Ascending aorta (tissue), 2 donors: ENCODE measurements at places on chromosomes 12 and 14. TPM values are rescaled to one million over a fixed set of nuclear protein-coding genes. Genes with fewer than 3 reads are reported as not detected.

GRCh38 chr14:63273129-63273528, 45.6 kb downstream of the GPHB5 start:
- H3K36me3 ChIP-seq = no peaks in the 10 kb centered on the region
- H3K4me1 ChIP-seq = no peaks in the 10 kb centered on the region
- no peak overlapping the region for H3K4me3 ChIP-seq
- H3K27ac ChIP-seq = no peak overlapping the region
- DNase-seq = no peak

DNA sequence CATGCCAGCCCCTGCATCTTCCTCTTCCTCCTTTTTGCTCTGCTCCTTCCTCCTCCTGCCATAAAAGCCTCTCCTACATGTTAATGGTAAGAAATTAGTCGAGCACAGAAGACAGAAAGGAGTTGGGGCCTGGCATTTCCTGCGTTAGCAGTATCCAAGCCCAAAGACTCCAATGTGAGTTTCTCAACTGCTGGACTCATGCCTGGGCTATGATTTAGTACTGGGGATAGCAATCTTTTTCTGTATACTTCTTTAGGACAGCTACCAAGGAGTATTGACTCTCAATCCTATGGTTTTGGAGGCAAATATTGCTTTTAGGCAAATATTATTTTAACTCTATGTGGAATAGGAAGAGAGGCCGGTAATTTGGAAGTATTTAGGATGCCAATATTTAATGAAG, 18.0 kb upstream of the SLC38A4 start:
- H3K4me3 ChIP-seq = no peak overlapping the region
- no peaks in the 10 kb centered on the region for H3K27me3 ChIP-seq
- no peaks in the 10 kb centered on the region for H3K36me3 ChIP-seq

GRCh38 chr12:88142610-88142991, 494 bp downstream of the TMTC3 start:
- no peak for DNase-seq
- H3K4me1 ChIP-seq = peaks cover 6% of the 10 kb centered on the region
- no peaks in the 10 kb centered on the region for H3K27me3 ChIP-seq
- peak overlapping the region; percentile 64 for H3K27ac ChIP-seq

DNA sequence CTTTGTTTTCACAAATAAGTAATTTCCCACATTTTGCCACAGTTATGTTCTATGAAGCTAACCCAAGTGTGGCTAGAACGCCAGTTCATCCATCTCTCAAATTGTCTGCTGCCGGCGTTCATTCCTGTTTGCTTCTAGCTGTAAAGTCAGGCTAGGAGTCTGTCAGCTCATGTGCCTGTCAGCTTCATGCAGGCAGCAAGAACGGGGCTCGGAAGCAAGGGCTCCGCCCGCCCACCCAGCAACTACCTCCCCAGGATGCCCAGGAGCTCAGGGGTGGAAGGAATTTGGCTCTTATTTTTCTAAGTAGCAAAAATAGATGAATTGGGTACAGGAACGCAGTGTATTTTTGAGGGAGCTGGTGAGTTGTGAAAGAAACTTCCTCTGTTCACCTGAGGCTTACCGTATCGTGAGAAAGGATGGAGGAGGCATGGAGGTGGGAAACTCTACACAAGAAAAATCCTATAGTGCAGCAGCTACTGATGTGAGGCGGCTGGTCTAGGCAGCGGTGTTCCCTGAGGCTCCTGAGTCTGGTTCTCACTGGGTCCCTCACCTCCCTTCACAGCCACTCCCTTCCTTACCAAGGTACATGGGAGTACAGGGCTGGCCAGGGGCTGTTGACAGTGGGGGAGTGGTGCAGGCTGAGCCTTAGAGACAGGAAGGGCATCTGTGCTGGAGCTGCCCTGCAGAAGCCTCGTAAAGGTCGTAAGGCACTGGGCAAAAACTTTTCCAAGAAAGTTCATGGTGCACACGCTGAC, 54.5 kb upstream of the AMN start:
- no peaks in the 10 kb centered on the region for H3K4me1 ChIP-seq
- H3K4me3 ChIP-seq = no peak overlapping the region
- H3K27ac ChIP-seq = no peak overlapping the region

GRCh38 chr14:44070046-44070445, 437.0 kb downstream of the FSCB start:
- H3K4me3 ChIP-seq = no peak overlapping the region
- no peaks in the 10 kb centered on the region for H3K27me3 ChIP-seq
- no peak for DNase-seq

GRCh38 chr14:24690492-24690891, 56.5 kb upstream of the GZMB start:
- no peak overlapping the region for H3K27ac ChIP-seq
- H3K36me3 ChIP-seq = no peaks in the 10 kb centered on the region
- no peaks in the 10 kb centered on the region for H3K4me1 ChIP-seq

- H3K4me1 ChIP-seq = no peaks in the 10 kb centered on the region
- no peak overlapping the region for H3K4me3 ChIP-seq
- H3K27me3 ChIP-seq = no peaks in the 10 kb centered on the region
- H3K36me3 ChIP-seq = no peaks in the 10 kb centered on the region
- H3K27ac ChIP-seq = no peak overlapping the region
Measured at GRCh38 chr12:78680596-78680995, 184.0 kb upstream of the SYT1 start.

- DNase-seq = peak; percentile 15
- no peaks in the 10 kb centered on the region for H3K36me3 ChIP-seq
- H3K27ac ChIP-seq = no peak overlapping the region
- no peaks in the 10 kb centered on the region for H3K4me1 ChIP-seq
- H3K4me3 ChIP-seq = no peak overlapping the region
- H3K27me3 ChIP-seq = no peaks in the 10 kb centered on the region
Measured at GRCh38 chr14:94394581-94395207, 6.3 kb upstream of the SERPINA1 start.

DNA sequence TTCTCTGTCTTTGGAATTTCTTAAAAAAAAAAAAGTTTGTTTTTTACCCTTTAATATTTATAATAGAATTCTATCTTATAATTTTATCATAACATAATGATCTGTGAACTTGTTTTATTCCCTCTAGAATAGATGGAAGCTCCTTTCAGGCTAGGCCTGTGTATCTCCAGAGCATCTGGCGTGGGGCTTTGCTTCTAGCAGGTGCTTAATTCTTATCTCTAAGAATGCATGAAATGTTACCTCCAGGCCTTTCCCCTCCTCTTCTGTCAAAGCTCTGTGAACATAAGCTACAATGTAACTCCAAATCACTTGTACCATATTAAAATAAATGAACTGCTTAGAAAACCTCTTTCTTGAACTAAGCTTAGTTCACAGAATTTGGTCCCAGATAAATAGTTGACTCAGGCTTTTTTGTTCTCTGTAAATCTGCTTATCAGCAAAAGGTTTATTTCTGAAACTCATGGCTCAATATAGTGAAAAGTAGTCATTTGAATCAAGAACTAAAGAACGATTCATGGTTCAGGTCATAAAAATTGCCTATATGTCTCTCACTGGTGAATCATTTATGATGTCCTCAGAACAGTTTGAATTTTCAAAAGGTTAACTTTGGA, 407.1 kb downstream of the TRHDE start:
- no peaks in the 10 kb centered on the region for H3K36me3 ChIP-seq
- no peak for DNase-seq
- no peaks in the 10 kb centered on the region for H3K4me1 ChIP-seq

DNA sequence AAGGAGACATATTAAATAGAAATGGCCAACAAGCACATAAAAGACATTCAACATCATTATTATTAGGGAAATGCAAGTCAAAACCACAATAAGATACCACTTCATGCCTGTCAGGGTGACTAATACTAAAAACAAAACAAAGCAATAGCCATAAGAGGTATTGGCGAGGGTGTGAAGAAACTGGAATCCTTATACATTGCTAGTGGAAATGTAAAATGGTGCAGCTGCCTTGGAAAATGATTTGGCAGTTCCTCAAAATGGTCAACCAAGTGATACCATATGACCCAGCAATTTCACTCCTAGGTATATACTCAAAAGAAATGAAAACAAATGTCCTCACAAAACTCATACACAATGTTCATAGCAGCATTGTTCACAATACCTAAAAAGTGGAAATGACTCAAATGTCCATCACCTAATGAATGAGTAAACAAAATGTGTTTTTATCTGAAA, 27.0 kb downstream of the GPR135 start:
- DNase-seq = no peak
- H3K27ac ChIP-seq = peak overlapping the region; percentile 69
- H3K36me3 ChIP-seq = no peaks in the 10 kb centered on the region
- H3K4me3 ChIP-seq = no peak overlapping the region
- peaks cover 2% of the 10 kb centered on the region for H3K4me1 ChIP-seq

DNA sequence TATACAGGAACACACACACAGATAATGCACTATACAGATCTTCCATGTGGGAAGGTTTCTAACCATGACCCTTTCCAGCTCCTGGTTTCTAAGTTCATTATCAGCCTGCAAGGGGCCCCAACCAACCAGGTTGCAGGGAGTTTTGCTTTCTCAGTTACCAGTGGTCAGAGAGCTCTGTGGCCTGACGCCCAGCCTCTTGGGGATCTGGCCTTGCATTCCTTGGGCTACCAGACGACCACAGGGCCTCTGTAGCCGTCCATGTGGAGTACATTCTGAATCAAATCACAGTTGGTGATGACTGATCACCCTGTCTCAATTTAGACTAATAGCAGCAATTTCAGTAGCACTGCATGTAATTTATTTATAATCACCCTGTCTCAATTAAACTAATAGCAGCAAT, 47.5 kb downstream of the PAH start:
- H3K4me1 ChIP-seq = no peaks in the 10 kb centered on the region
- H3K36me3 ChIP-seq = no peaks in the 10 kb centered on the region
- no peak overlapping the region for H3K27ac ChIP-seq
- no peak overlapping the region for H3K4me3 ChIP-seq
- H3K27me3 ChIP-seq = no peaks in the 10 kb centered on the region
- DNase-seq = no peak

DNA sequence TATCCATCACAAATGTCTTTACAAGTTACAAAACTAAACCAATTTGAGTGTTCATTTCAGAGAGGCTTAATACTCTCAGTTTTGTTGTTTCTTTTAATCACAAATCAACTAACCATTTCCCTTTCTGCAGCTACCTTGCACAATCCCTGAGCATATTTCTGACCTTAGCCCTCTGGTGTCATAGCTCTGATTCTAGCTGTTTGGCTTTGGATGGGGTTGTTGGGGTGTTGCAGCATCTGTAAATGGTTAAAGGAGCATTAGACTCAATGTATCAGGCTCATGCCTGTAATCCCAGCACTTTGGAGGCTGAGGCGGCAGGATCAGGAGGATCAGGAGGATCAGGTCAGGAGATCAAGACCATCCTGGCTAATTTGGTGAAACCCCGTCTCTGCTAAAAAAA, 461.4 kb downstream of the NRXN3 start:
- H3K27ac ChIP-seq = no peak overlapping the region
- H3K36me3 ChIP-seq = no peaks in the 10 kb centered on the region
- H3K27me3 ChIP-seq = no peaks in the 10 kb centered on the region
- H3K4me3 ChIP-seq = no peak overlapping the region
- DNase-seq = no peak

GRCh38 chr12:56079723-56080555, at the start of gene ERBB3:
TSS of gene ERBB3 (plus strand) at chr12:56080165. CDS start at chr12:56080301, 136 bp downstream.
- H3K27ac ChIP-seq = peak within 1 kb of the TSS; percentile 81
- H3K27me3 ChIP-seq = no peaks in the 10 kb centered on the region
- peak; percentile 31 for DNase-seq
- peaks cover 5% of the 10 kb centered on the region for H3K4me1 ChIP-seq

GRCh38 chr12:19643635-19644034, 204.3 kb downstream of the AEBP2 start:
- no peak for DNase-seq
- no peaks in the 10 kb centered on the region for H3K4me1 ChIP-seq
- no peak overlapping the region for H3K27ac ChIP-seq
- H3K4me3 ChIP-seq = no peak overlapping the region
- H3K27me3 ChIP-seq = no peaks in the 10 kb centered on the region

- DNase-seq = no peak
- H3K27me3 ChIP-seq = no peaks in the 10 kb centered on the region
- H3K27ac ChIP-seq = peak overlapping the region; percentile 71
Measured at GRCh38 chr12:27552886-27553560, 29.0 kb downstream of the PPFIBP1 start.

GRCh38 chr14:31529053-31529452, 32.2 kb upstream of the NUBPL start:
- no peak overlapping the region for H3K27ac ChIP-seq
- no peaks in the 10 kb centered on the region for H3K4me1 ChIP-seq
- no peak overlapping the region for H3K4me3 ChIP-seq
- no peak for DNase-seq
- H3K27me3 ChIP-seq = no peaks in the 10 kb centered on the region
- no peaks in the 10 kb centered on the region for H3K36me3 ChIP-seq

DNA sequence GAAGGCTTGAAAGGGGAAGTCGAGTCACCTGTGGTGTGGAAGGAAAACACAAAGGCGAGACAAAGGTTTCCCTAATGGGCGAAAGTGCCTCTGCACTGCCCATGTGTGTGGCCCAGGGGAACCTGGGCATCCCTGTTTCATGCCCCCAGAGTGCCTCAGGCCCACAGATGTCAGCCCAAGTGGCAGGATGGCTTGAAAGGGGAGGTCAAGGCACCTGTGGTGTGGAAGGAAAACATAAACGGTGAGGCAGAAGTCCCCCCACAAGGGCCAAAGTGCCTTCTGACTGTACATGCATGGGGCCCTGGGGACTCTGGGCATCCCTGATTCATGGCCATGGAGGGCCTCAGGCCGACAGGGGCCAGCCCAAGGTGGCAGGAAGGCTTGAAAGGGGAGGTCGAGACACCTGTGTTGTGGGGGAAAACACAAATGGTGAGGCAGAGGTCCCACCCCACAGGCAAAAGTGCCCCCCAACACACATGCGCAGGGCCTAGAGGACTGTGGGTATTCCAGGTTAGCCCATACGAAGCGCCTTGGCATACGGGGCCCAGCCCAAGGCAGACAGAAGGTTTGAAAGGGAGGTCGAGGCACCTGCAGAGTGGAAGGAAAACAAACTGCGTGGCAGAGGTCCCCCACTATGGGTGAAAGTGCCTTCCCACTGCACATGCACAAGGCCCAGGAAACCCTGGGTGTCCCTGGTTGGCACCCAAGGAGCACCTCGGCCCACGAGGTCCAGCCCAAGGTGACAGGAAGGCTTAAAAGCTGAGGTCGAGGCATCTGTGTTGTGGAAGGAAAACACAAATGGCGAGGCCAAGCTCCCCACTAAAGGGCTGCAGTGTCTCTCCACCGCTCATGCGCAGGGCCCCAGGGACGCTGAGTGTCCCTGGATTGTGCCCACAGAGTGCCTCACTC, 382.3 kb downstream of the ALG10 start:
- H3K4me1 ChIP-seq = no peaks in the 10 kb centered on the region
- peak; percentile 7 for DNase-seq
- H3K4me3 ChIP-seq = no peak overlapping the region
- H3K27ac ChIP-seq = no peak overlapping the region
- H3K27me3 ChIP-seq = no peaks in the 10 kb centered on the region

DNA sequence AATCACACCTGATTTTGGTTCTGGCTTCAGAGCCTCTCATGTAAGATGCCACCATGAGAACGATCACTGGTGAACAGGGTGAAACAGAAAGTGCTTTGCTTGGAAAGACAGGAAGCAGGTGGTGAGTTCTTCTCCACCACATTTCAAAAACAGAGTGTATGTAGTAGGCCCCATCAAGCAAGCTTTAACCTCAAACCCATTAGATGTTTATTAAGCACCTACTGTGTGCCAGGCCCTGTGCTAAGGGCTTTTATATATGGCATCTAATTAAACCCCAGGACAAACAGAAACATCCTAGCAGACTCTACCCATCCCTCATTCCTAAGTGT, 47.8 kb upstream of the MED13L start:
- no peaks in the 10 kb centered on the region for H3K27me3 ChIP-seq
- no peak overlapping the region for H3K4me3 ChIP-seq
- H3K36me3 ChIP-seq = no peaks in the 10 kb centered on the region

The HAL gene
- 1.5 TPM for total RNA-seq

The NINJ2 gene
- 24.1 TPM for total RNA-seq

The GPR162 gene
- 9.4 TPM for total RNA-seq

The RERG gene
- total RNA-seq = 55.7 TPM

The POU6F1 gene
- total RNA-seq = 24.7 TPM

The TESPA1 gene
- not detected for total RNA-seq
